Mesenchymal stem cell (in vitro differentiated cells and primary cell): ENCODE measurements at places on chromosomes 2 and 18.

DNA sequence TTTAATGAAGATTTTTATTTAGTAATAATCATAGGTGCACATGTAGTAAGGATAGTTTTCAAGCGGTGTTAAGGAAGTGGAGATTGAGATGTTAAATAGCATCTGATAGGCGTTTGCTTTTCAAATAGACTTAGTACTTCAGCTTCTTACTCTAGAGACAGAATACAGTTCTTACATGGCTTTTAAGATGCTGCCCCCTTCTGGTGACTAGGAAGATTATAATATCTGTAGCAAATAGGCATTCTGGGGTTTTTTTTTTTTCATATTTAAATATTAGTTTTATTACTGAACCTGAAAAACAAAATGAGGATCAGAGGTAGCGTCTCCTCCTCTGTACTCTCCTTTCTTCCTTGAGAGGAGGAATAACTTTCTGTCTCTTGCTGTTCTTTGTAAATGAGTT lies 100.2 kb downstream of the AGAP1 start:
- peak; percentile 79 for DNase-seq

DNA sequence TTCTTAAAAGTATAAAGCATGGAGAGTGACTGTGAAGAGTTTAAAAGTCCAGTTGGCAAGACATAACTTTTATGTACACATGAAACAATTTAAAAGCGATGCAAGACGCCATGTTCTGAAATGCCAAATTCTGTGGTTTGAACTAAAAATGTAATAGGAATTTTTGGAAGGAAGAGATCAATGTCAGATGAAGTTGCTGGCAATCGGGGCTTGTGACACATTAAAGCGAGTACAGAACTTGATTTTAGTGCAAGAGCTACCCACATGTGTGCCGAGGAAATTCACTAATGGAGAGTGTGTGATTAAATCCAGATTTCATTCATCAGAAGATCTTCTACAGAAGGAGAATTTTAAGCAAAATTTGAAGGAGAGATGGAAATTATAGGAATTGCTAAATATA lies 220.2 kb upstream of the CCDC68 start:
- DNase-seq = no peak

DNA sequence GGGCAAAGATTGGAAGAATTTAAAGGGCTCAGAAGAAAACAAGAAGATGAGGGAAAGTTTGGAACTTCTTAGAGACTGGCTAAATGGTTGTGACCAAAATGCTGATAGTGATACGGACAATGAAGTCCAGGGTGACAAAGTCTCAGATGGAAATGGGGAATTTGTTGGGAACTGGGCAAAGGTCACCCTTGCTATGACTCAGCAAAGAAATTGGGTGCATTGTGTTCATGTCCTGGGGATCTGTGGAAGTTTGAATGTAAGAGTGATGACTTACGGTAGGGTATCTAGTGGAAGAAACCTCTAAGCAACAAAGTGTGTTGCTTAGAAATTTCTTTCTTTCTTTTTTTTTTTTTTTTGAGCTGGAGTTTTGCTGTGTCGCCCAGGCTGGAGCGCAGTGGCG lies 6.0 kb upstream of the IL1A start:
- DNase-seq = no peak

DNA sequence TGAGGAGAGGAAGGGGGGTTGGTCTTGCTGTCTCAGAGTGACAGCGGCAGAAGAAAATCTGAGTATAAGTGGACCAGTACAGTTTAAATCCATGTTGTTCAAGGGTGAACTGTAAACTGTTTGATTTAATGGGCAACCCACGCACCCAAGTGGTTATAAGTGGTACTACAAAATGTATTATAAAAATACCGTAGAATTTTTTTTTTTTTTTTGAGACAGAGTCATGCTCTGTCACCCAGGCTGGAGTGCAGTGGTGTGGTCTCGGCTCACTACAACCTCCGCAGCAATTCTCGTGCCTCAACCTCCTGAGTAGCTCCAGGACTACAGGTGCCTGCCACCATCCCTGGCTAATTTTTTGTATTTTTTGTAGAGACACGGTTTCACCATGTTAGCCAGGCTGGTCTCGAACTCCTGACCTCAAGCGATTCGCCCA lies 2.1 kb upstream of the CHCHD5 start:
- peak; percentile 75 for DNase-seq

GRCh38 chr18:658947-659533 lies 1.6 kb downstream of the TYMS start:
- DNase-seq = no peak

- no peak for DNase-seq
Observed at GRCh38 chr2:13884291-13884976, 748.1 kb upstream of the LRATD1 start.

DNA sequence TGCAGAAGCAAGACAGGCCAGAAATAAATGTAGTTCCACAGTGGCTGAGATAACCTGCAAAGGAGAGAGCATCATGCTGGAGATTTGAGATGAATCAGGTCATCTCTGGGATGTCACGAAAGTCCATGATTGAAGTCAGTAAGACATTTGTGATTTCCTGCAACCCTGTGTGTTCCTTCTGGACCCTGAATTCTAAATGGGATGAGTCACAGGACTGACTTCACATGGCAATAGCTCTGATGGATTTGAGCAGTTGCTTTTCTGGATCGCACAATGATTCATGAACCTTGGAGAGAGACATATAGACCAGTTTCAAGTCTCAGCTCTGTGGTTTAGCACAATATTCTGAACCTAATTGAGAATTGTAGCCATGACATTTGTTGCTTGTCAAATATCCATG lies 102.9 kb downstream of the TSN start:
- DNase-seq = no peak

GRCh38 chr2:72211777-72212485 lies 64.3 kb upstream of the CYP26B1 start:
- no peak for DNase-seq

- no peak for DNase-seq
Observed at GRCh38 chr2:147013696-147014392, 831.0 kb upstream of the ACVR2A start.

DNA sequence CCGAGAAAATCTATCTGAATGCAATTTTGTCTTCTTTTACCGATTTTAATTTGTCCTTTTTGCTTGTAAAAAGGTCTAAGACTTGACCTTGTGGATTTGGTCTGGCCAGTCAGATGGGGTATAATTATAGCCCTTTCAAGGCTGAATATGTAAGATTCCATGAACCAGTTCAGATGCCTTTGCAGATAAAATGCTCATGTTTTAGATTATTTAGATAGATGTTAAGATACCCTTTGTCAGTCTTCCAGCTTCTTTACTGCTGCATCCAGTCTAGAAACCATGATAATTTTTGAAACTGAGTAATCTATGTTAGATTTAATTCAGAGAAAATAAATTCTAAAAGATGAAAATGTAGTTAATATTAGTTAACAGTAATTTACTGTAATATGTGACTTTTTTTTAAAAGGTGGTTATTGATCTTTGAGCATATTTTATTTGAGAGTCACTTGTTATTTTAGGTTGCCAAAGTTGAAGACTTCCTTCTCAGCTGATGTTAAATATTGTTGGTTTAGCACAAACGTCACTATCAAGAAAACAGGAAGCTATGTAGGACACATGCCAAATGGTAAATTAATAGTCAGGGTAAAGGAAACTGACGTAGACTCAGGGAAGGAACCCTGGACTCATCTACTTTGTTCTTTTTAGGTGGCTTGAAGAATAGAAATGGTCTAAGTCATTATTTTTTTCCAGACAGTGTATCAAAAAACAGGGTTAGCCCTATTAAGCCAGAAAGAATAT lies 29.8 kb downstream of the BABAM2 start:
- peak; percentile 17 for DNase-seq

DNA sequence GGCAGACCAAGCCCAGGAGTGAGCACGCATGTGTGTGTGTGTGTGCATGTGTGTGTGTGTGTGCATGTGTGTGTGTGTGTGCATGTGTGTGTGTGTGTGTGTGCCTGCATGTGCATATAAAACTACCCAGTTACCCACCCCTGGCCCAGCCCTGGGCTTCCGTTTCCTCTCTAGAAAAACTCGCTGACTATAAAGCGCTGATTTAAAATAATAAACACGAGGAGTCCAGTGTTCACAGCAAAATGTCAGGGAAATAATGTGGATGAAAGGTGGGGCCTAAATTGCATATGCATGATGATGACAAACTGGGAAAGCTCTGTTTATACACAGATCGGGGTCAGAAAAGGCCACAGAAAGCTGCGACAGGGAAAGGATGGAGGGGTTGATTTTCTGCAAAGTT lies 7.5 kb downstream of the ADCY3 start:
- DNase-seq = peak; percentile 57

- DNase-seq = peak; percentile 76
Observed at GRCh38 chr2:18520451-18521425, 39.7 kb downstream of the RDH14 start.

DNA sequence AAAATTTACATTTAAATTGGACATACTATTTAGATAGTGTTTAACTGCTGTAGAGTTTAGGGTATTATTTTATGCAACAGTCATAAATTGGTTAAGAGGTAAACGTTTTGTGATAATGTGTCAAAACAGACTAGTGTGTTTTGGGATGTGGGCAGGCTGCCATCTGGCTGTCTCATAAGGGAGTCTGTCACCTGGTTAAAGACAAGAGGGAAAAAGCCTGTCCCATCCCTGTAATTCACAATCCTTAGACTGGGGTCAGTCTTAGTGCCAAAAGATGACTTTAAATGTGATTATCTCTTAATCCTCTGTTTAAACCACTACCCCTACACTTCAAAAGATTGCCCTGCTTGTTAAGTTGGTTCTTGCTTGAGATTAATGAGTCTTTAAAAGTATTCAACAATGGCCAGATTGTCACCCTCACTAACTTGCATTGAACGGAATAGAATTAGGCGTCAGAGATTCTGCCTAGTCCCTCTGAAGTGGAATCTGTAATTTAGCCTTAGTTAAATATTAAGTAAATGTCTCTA lies 59.2 kb downstream of the SGPP2 start:
- DNase-seq = no peak

DNA sequence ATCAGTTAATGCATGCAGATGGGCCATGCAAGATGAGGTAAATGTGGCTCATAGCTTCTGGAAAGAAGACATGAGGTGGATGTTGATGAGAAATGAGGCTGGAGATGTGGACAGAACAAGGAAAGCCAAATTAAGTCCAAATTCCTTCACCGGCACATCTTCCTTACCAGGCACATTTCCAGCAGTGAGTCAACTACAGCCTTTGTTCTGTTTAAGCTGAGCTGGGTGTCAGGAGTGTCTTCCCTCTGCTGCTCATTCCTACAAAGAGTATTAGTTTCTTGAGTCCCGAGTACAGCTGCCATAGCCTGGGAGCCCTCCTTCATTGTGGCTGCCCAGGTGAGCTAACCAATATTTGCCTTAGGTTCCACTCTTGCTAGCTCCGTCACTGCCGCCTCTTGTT lies 945.0 kb downstream of the SLC4A3 start:
- DNase-seq = no peak

GRCh38 chr2:20618468-20618885 lies 32.4 kb downstream of the HS1BP3 start:
- no peak for DNase-seq

GRCh38 chr2:25710750-25711149 lies 37.4 kb upstream of the DTNB start:
- DNase-seq = no peak

GRCh38 chr2:199160081-199160480 lies 297.7 kb downstream of the SATB2 start:
- no peak for DNase-seq

DNA sequence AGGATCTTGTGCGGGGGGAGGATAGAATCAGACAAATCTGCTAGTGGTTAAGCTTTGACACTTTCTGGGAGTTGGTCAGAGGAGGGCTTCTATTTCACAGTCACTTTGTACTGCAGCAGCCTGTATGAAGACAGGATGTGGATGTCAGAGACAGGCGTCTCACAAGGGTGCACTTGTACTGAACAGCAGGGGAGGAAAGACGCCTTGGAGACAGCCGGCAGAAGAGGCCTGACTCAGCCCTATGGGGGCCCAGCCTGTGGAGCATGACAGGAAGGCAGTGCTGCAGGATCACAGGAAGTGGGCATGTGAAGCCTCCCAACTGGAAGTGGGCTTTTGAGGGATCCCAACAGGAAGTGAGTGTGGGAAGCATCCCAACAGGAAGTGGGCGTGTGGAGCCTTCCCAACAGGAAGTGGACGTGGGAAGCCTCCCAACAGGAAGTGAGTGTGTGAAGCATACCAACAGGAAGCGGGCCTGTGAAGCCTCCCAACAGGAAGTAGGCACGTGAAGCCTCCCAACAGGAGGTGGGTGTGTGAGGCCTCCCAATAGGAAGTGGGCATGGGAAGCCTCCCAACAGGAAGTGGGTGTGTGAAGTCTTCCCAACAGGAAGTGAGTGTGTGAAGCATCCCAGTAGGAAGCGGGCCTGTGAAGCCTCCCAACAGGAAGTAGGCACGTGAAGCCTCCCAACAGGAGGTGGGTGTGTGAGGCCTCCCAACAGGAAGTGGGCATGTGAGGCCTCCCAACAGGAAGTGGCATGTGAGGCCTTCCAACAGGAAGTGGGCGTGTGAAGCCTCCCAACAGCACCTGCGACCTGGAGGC lies 212.3 kb downstream of the SNTG2 start:
- no peak for DNase-seq

GRCh38 chr2:108615480-108616090 lies 81.3 kb downstream of the LIMS1 start:
- no peak for DNase-seq

- DNase-seq = peak; percentile 74
Observed at GRCh38 chr2:150466741-150467620, 20.5 kb downstream of the RND3 start.

GRCh38 chr2:30792521-30792920 lies 14.7 kb downstream of the CAPN13 start:
- DNase-seq = no peak

DNA sequence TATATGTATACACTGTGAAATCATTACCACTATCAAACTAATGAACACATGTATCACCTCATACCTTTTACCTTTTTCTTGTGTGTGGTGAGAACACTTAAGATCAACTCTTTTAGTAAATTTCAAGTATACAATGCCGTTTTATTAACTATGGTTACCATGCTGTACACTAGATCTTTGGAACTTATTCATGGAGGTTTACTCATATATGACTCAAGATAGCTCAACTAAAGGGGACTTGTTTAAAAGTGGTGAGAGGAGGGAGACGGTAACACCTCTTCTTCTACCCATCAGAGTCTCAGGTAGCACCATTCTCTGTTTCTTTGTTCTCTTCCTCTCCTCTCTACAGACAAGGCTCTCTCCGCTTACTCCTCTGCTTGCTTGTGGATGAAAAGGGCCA lies 36.1 kb upstream of the TMEM178A start:
- no peak for DNase-seq

DNA sequence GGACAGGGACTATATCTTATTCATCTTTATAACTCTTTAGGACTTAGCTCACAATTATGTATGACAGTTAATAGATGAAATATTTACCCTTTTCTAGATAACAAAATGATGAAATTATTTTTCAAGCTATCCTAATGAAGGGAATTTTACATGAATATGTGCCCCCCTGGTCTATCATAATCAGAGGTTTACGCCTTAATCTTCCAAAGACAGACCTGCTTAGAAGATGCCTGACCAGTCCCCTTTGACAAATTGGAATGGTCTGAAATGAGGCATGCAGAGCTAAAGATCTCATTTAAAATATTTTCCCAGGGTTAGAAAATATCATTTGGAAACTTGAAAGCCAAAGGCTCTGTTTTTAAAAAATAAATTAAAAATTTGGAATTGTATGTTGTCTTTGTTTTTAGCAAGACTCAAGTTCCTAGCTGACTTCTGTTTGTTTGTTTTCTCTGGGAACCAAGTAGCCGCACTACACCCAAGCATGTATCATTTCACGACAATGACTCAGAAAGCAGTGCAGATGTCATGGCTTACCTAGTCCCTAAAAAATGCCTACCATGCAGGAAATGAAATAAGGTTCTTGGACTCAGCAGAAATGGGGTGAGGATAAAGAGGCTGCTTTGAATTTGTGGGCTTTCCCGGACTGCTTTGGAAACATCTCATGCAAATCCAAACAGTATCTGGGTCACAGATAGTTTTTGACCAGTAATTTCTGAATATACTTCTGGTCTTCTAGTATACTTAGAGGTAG lies 162.1 kb downstream of the ZEB2 start:
- peak; percentile 99 for DNase-seq
